ENCODE measurements at places on chromosomes 16 and 17. TPM values are rescaled to one million over a fixed set of nuclear protein-coding genes. Genes with fewer than 3 reads are reported as not detected.
A peak's percentile ranks its signal among the peaks of the same experiment; 100 is the strongest.

GRCh38 chr17:45220079-45220478 is 1.6 kb upstream of the FMNL1 start:
- H3K27ac ChIP-seq: no peak overlapping the region
- peaks cover 6% of the 10 kb centered on the region for H3K4me1 ChIP-seq
- no peak overlapping the region for H3K4me3 ChIP-seq
- H3K27me3 ChIP-seq: no peaks in the 10 kb centered on the region

DNA sequence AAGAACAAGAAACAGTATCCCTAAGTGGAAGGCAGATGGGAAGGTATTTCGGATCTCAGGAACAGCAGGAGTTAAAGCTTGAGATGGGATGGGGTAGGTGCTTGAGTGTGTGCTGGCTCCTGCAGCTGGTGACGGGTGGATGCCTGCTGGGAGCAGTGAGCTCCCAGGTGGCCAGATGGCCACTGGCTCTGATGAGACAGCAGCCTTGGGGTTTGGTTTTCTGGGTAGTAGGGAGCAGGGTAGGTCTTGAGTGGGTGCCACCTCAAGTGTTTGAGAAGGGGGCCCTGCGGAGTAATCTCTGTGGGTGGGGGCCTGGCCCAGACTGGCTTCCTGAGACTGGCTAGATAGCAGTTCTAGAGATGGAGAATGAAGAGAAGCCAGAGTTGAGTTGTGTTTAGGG is 10.3 kb downstream of the EPN2 start:
- DNase-seq: no peak
- H3K27me3 ChIP-seq: no peaks in the 10 kb centered on the region
- peak overlapping the region; percentile 86 for H3K27ac ChIP-seq
- peaks cover 17% of the 10 kb centered on the region for H3K4me1 ChIP-seq
- H3K4me3 ChIP-seq: no peak overlapping the region

DNA sequence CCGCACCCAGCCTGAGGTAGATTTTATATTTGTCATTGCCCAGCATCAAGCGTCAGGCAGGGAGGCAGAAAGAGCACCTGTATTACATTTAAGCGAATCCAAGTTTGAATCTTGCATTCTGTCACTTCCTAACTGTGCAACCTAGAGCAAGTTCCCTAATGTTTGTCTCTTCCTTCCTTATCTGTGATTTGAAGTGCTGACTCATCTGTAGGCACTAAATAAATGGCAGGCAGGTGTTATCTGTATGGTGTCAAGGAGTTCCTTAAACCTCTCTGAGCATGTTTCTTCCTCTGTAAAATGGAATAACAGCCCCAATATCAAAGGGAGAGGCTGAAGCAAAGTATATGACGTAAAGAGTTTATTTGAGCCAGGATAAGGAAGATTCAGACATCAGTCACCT is 24.3 kb downstream of the GP2 start:
- H3K36me3 ChIP-seq: no peaks in the 10 kb centered on the region
- no peak overlapping the region for H3K27ac ChIP-seq
- DNase-seq: no peak
- no peaks in the 10 kb centered on the region for H3K27me3 ChIP-seq

- DNase-seq: peak; percentile 81
- no peaks in the 10 kb centered on the region for H3K4me1 ChIP-seq
- H3K4me3 ChIP-seq: peak overlapping the region; percentile 57
- H3K27ac ChIP-seq: no peak overlapping the region
Observed at GRCh38 chr16:58487566-58488351, 12.2 kb upstream of the NDRG4 start.

The CDIPT gene
- 119 TPM for total RNA-seq
